ENCODE measurements at places on chromosomes 2 and 18. TPM values are rescaled to one million over a fixed set of nuclear protein-coding genes. Genes with fewer than 3 reads are reported as not detected.

DNA sequence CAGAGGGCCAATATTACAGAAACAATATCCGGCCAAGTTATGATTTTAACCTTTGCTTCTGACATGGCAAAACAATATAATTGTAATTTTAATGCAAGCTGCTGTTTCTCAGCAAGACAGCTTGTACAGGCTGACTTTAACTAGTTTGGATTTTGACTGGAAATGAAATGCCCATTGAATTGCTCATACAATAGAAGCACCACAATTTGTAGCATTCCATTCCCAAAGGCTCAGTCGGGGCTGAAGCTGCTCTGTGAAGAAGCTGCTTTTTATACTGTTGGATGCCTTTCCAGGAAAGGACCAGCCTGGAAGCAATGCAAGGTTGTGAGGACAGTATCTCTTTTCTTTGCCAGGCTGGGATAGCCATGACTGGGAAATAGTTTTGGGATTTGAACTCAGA is 677.0 kb upstream of the FANCL start:
- DNase-seq = no peak

GRCh38 chr2:43133336-43133707 is 93.1 kb downstream of the ZFP36L2 start:
- no peak for DNase-seq

The TMEM182 gene
- polyA plus RNA-seq = 5.3 TPM

DNA sequence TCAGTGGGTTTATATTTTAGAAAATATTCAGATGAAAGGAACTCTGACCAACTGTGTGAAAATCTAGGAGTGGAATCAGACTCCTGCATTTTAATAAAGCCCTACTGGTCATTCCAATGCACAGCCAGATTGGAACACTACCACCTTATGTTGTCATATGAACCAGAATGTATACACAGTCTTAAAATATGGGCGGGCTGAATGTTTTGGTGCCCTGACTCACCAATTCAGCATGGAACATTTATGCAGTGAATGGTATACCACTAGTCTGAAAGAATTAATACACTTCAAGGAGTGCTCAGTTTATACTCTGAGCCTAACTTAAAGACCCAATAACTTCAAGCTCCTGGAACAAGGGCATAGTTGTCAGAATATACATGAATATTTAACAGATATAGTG is 280.9 kb upstream of the TCF4 start:
- DNase-seq = no peak

DNA sequence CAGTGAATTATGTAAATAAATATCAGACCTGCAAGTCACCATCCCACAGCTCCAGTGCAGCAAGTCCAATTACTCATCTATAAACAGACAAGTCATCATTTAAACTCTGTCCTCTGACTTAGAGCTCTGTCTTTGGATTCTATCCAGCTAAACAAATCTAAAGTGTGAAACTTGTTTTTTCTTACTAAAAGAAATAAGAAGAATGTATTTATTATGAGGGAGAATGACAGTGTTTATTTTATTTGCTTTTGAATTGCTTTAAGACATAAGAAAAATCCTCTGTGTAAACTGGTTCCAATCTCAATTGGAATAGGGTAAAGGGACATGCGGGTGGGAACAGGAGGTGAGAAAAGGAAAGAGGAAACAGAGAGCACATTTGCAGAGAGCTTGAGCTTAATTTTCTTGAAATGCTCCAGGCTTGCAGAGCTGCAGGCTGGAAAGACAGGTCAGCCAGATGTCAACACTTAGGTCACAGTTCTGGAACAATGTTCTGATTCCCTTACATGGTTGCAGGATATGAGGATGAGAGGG is 355.8 kb downstream of the MEIS1 start:
- no peak for DNase-seq
